ENCODE measurements at places on chromosomes 6 and 20.

GRCh38 chr20:51456511-51457509, 85.7 kb downstream of the NFATC2 start:
- H3K27ac ChIP-seq = peak overlapping the region; percentile 78
- peak; percentile 87 for DNase-seq
- no peaks in the 10 kb centered on the region for H3K27me3 ChIP-seq

DNA sequence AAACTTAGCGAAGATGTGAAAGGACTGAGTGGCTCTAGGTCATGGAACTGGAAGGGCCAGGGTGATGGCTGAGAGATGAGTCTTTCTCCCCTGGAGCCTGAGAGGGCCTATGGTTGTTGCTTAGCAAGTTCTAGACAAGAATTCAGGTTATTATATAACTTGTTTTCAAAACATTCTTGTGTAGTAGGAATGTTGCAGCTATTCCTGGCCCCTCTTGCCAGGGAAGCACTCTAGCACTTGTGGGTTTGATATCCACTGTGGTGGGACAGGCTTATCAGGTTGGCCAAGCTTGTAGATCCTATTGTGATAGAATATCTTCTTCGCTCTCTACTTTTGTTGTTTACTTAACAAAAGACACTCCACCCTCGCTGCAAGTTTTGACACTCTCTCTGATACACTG, 211.8 kb upstream of the CITED2 start:
- peaks cover 37% of the 10 kb centered on the region for H3K4me1 ChIP-seq
- no peaks in the 10 kb centered on the region for H3K27me3 ChIP-seq
- H3K36me3 ChIP-seq = no peaks in the 10 kb centered on the region

- peaks cover 13% of the 10 kb centered on the region for H3K4me1 ChIP-seq
- H3K4me3 ChIP-seq = no peak overlapping the region
- H3K27ac ChIP-seq = no peak overlapping the region
- no peak for DNase-seq
- H3K27me3 ChIP-seq = no peaks in the 10 kb centered on the region
- peaks cover 69% of the 10 kb centered on the region for H3K36me3 ChIP-seq
These were observed 23.6 kb downstream of the POFUT1 start for GRCh38 chr20:32231245-32231644.

DNA sequence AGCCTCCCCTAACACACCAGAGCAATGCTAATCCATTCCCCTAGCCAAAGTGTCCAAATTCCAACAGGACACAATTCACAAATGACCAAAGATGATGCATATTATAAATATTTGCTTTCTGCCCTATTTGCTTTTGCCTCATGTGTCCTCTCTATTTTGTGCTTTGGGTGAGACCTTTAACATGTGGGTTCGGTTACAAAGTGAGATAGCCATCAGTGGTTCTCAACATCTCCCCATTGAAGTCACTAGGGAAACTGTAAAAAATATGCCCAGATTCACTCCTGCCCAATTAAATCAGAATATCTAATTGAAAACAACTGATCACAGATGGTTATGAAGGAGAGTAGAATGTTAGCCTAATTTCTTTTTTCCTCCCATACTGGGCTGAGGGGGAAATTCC, 159.2 kb downstream of the MTFR2 start:
- no peaks in the 10 kb centered on the region for H3K36me3 ChIP-seq
- peaks cover 3% of the 10 kb centered on the region for H3K4me1 ChIP-seq
- no peak for DNase-seq
- no peaks in the 10 kb centered on the region for H3K27me3 ChIP-seq
- H3K27ac ChIP-seq = no peak overlapping the region

DNA sequence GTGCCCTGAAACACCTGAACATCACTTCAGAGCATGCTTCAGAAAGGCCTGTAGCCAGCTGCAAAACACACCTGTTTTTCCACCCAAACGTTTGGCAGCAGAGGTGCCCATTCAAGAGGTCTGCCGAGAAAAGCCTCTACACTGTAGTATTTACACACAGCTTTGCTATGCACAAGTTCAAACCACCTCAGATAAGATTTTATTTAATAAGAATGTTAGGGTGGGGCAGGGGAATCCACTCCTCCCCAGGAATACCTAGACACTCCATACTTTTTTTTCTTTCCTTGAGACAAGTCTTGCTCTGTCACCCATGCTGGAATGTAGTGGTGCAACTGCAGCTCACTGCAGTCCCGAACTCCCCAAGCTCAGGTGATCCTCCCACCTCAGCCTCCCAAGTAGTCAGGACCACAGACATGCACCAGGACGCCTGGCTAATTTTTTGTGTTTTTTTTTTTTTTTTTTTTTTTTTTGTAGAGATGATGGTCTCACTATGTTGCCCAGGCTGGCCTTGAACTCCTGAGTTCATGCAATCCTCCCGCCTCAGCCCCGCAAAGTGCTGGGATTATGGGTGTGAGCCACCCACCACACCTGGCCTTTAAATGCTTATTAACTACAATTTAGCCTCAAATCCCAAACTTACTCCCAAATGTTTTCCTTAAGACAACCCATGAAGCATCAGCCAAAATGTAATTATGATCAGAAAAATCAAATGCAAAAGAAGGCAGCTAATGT, 9.7 kb downstream of the MRPL14 start:
- peak overlapping the region; percentile 100 for H3K27ac ChIP-seq
- H3K4me3 ChIP-seq = no peak overlapping the region
- H3K36me3 ChIP-seq = peaks cover 20% of the 10 kb centered on the region
- DNase-seq = no peak
- H3K27me3 ChIP-seq = no peaks in the 10 kb centered on the region

GRCh38 chr6:114284281-114284680, 58.5 kb downstream of the HS3ST5 start:
- no peaks in the 10 kb centered on the region for H3K36me3 ChIP-seq
- H3K27me3 ChIP-seq = no peaks in the 10 kb centered on the region
- DNase-seq = no peak
- no peaks in the 10 kb centered on the region for H3K4me1 ChIP-seq

DNA sequence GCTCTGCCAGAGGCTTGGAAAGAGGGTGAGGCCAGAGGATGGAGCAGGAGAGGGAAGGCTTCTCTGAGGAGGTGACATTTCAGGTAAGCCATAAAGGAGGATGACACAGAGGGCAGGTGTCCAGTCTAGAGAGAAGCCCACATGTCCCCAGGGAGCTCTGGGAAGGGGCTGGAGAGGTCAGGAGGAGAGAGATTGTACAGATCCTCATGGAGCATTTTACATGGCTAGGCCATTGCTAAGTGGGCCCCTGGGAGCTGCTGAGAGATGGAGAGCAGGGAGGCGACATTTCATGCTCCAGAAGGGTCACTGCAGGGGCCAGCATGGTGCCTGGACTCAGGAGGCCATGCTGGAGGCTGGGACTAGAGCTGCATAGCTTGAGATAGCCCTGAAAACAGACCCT, 124.5 kb downstream of the TOX2 start:
- H3K27me3 ChIP-seq = peaks cover 10% of the 10 kb centered on the region
- H3K36me3 ChIP-seq = no peaks in the 10 kb centered on the region
- no peak overlapping the region for H3K4me3 ChIP-seq
- H3K4me1 ChIP-seq = no peaks in the 10 kb centered on the region

DNA sequence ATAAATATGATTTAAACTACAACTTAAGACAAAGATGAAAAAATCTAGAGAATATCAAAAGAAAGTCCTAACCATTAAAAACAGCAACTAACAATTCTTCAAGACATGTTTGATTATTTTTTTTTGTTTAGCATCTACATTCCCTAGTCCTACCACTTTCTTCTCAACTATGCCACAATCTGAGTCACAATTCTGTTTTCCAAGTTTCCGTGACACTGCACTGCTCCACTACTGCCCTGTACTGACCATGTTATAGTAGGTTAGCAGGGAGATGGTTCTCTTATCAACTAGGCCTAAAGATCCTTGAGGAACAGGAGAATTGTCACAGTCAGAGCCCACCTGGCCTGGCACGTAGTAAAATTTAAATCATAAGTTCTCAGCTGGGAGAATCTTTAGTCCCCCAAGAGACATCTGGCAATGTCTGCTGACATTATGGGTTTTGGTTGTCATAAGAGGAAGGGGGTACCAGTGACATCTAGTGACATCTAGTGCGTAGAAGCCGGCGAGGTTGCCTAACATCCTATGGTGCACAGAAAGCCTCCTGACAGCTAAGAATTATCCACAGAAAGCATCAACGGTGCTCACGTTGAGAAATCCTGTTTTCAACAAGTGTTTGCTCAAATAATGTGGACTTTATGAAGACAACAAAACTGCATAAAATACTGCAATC, 100.5 kb downstream of the PDE10A start:
- no peaks in the 10 kb centered on the region for H3K27me3 ChIP-seq
- no peaks in the 10 kb centered on the region for H3K36me3 ChIP-seq
- no peak overlapping the region for H3K4me3 ChIP-seq
- no peak overlapping the region for H3K27ac ChIP-seq
- DNase-seq = no peak

GRCh38 chr20:1800777-1801176, 94.4 kb upstream of the SIRPA start:
- no peaks in the 10 kb centered on the region for H3K27me3 ChIP-seq
- no peak overlapping the region for H3K4me3 ChIP-seq
- no peak overlapping the region for H3K27ac ChIP-seq
- DNase-seq = no peak
- H3K4me1 ChIP-seq = peaks cover 23% of the 10 kb centered on the region

DNA sequence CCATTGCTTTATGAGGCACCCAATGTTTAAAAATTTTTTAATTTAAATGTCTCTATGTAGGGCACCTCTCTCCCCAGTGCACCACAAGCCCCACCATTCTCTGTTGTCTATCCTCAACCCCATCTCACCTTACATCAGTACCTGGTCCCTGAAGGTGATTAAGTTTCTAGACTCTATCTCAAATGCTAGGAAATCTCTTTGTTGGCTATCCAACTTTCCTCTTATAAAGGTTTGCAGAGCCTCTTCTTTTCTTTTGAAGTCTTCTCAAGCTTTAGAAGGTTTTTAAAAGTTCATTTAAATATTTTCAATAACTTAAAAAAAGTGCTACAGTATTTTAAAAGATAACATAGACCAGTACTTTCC, 76.5 kb upstream of the TBC1D7 start:
- peaks cover 66% of the 10 kb centered on the region for H3K4me1 ChIP-seq
- H3K36me3 ChIP-seq = no peaks in the 10 kb centered on the region
- H3K27ac ChIP-seq = peak overlapping the region; percentile 75
- H3K27me3 ChIP-seq = no peaks in the 10 kb centered on the region
- no peak for DNase-seq

GRCh38 chr6:81511423-81511822, 241.1 kb downstream of the TENT5A start:
- no peak for DNase-seq
- H3K36me3 ChIP-seq = no peaks in the 10 kb centered on the region
- no peaks in the 10 kb centered on the region for H3K4me1 ChIP-seq
- no peak overlapping the region for H3K27ac ChIP-seq

DNA sequence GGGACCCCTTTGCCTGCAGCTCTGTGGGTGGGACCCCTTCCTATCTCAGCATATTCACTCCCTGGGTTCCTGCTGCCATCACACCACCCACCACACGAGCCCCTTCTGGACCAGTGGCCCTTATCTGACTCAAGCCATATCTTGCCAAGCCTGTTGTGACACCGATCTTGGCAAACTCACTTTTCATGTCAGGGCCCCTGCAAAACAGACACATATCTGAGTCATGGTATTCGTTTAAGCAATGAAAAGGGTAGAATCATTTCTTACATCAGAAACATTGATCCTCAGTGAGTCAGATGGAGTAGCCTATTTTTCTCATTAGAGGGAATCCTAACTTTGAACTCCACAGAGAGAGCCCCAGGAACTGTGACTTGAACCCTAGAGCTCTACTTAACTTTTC, 10.6 kb downstream of the RAET1E start:
- H3K4me3 ChIP-seq = no peak overlapping the region
- peak overlapping the region; percentile 80 for H3K27ac ChIP-seq
- H3K27me3 ChIP-seq = no peaks in the 10 kb centered on the region
- H3K4me1 ChIP-seq = peaks cover 38% of the 10 kb centered on the region
- no peaks in the 10 kb centered on the region for H3K36me3 ChIP-seq
- DNase-seq = peak; percentile 32

All from gastrocnemius medialis (tissue), 4 donors.